GM23338 (cell line): ENCODE measurements at places on chromosomes 3 and 15. TPM values are rescaled to one million over a fixed set of nuclear protein-coding genes. Genes with fewer than 3 reads are reported as not detected.

DNA sequence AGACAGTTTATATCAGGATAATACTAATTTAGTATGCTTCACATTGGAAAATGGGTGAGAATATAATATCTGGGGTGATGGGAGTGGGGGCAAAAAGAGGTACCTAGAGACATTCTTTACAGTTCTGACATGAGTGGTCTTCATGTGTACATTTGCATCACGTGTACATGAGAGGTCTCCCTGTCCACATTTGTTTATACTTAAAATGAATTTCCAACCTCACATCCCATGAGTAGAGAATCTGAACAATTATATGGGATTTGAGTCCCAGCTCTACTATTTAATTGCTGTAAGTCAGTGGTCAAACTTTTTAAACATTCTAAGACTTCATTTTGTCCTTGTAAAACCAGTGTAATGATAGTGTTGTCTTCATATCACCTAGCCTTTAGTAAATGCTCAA is 408.4 kb downstream of the NAALADL2 start:
- H3K4me1 ChIP-seq, result no peaks in the 10 kb centered on the region
- DNase-seq, result no peak
- H3K4me3 ChIP-seq, result no peak overlapping the region
- H3K27me3 ChIP-seq, result no peaks in the 10 kb centered on the region
- H3K27ac ChIP-seq, result no peak overlapping the region

DNA sequence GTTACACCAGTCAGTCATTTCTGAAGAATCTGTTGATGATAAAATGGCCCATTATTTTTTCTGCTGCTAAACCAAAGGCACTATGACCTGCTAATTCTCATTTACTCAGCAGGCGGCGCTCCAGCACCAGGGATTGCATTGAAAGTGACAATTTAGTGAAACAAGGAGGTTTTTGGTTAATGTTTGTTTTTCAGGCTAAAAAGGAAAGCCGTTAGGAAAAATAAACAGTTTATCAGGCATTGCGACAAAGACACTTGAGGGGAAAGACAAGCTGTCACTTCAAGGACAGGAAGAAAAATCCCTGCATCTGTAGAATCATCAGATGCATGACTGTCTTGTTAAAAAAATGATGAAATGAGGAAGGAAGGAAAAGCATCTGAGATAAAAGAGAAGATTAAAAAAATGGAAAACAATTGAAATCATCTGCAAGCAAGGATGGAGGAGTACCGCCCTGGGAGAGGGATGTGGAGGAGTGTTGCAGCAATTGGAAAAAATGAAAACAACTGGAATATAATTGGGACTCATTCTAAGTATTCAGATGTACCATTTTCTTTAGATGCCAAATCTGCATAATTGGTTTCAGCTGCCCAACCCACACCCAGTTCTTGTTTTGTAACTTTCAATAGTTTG is 54.0 kb downstream of the NR1D2 start:
- H3K4me3 ChIP-seq, result no peak overlapping the region
- peak; percentile 80 for DNase-seq
- H3K27ac ChIP-seq, result no peak overlapping the region
- H3K36me3 ChIP-seq, result no peaks in the 10 kb centered on the region

DNA sequence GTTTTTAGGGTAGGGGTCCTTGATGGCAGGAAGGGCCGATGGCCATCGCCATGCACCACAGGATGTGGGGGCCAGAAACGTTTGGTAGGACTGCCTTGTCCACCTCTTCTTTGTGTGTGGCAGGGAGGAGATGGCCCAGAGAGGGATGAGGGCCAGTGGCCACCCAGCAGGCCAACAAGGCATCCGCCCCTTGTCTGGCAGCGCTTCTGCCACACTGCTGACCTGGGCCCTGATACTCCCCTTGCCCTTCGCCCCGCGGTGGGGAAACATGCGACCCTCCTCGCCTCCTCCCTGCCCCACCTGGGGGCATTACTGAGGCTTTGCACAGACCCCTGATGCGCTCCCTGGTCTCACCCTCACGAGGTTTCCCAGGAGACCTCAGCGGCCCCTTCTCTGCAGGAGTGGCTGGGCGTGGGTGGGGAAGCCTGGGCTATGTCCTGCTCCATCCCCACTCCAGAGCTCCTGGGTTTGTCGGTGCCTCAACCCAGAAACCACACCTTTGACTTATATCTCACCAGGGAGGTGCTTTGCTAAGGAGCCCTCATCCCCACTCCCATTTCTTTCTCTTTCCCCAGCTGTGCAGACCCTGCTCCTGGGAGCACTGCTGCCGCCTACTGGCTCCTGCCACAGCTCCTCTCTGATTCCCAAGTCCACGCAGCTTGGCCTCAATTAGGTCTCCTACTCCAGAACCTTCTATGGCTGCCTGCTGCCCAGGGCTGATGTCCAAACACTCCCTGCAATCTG is 38.7 kb downstream of the FEM1B start:
- H3K36me3 ChIP-seq, result no peaks in the 10 kb centered on the region
- DNase-seq, result peak; percentile 74
- peaks cover 18% of the 10 kb centered on the region for H3K4me1 ChIP-seq
- H3K4me3 ChIP-seq, result 0 out of 2 replicates have a peak overlapping the region, but pooled peaks have one; percentile 15
- no peaks in the 10 kb centered on the region for H3K27me3 ChIP-seq

DNA sequence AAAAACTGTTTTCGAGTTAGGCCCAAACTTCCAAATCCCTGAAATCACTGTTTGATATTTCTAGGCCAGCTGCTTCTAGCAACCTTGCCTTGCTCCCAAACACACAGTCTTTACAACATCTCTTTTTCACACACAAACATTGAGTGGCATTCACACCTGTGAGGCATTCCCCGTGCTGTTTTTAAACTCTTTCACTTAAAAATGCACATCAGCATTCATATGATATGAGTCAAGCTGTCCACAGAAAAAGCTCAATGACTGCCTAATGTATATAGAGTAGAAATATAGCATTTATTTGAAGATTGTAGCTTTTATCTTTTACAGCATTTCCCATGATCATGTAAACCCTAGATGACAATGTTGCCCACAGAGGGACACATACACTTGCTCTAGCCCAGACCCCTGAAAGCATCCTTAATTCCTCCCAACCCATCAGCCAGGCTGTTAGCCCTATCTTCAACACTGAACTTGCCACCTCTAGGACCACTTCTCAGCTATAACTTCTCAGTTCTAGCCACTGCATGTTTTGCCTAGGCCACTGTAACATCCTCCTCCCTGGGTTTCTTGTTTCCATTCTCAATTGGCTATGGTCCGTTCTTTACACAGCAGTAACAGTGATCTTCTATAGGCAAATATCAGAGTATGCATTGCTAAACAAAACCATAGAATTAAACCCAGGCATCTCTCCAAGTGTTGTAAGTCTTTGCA is 782.6 kb downstream of the DIPK2A start:
- H3K27ac ChIP-seq, result no peak overlapping the region
- H3K4me1 ChIP-seq, result peaks cover 15% of the 10 kb centered on the region
- H3K36me3 ChIP-seq, result peaks cover 4% of the 10 kb centered on the region; the same call in 1 of the 2 replicates
- no peak overlapping the region for H3K4me3 ChIP-seq
- DNase-seq, result no peak
- no peaks in the 10 kb centered on the region for H3K27me3 ChIP-seq

- H3K4me3 ChIP-seq, result no peak overlapping the region
- H3K36me3 ChIP-seq, result no peaks in the 10 kb centered on the region
- no peak overlapping the region for H3K27ac ChIP-seq
- no peaks in the 10 kb centered on the region for H3K27me3 ChIP-seq
- no peak for DNase-seq
- no peaks in the 10 kb centered on the region for H3K4me1 ChIP-seq
These were observed 53.6 kb downstream of the SETMAR start for GRCh38 chr3:4356546-4357410.

Gene TIMP4
- 6.7 and 6.9 TPM in 2 replicates for polyA plus RNA-seq
